Stimulated activated CD8-positive, alpha-beta memory T cell treated with anti-CD3 and anti-CD28 coated beads, Interleukin-2, amount 100 ng/mL, for 48 hours (primary cell): ENCODE measurements at places on chromosomes 16 and 17.

DNA sequence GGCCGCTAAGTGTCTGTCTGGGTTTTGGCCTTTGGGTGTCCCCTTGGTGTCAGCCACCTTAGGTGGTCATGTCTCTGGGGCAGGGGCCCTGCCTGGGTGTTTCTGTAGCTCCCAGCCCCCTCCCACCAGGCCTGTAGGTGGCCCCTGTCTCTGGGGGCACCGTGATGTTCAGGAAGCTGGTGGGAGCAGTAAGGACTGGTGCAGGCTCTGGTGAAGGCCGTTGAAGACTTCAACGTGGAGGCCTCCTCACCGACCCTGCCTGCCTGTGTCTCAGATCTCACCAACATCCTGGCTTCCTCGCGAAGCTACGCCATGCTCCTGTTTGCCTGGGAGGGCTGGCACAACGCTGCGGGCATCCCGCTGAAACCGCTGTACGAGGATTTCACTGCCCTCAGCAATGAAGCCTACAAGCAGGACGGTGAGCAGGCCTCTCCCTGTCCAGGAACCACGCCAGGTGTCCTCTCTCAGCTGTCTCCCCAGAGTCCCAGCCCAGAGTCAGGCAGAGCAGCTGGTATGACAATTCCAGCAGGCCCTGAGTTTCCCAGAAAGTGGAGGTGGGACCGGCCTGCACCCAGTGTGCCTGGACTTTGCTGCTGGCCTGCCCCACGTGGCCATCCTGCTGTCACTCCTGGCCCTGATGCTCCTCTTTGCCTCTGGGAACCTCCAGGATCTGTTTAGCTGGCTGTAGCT is 2.8 kb downstream of the ACE start:
- DNase-seq: no peak

DNA sequence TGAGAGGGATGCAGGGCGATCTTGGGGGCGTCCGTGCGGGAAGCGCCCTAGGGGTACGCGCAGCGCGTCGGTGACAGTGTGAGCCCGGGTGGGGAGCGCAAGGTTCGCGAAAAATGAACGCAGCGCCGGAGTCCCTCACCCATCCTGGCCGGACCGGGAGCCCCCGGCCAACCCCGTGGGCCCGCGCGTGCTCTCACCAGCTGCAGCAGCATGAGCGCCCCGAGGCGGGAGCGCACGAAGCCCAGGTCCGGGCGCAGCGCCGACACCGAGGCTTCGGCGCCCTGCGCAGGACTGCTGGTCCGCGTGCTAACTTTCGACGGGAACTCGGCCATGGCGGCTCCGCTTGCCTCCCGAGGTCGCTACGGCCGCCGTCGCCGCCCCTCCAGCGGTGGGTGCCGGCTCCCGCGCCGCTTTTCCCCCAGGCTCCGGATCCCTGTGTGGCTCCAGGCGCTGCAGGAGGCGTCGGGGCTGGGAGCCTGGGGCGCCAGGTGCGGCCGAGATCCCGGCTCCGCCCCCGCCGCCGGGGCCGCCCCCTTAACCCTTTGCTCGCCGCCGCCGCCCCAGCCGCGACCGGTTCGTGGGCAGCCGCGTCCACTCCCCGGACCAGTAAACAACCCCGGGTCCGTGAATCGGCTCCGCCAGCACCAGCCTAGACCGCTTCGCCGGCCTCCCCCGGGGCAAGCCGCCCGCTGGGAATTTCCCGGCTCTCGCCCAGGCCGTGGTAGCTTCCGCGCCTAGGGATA is at the start of gene PLLP:
Gene PLLP, minus strand, starts transcription at position 464 of the 743 bp plus-strand sequence. Its CDS starts 132 bp downstream, at position 332.
- DNase-seq: no peak

GRCh38 chr17:16215965-16216316 is 607 bp upstream of the NCOR1 start:
- peak; percentile 17 for DNase-seq

- no peak for DNase-seq
Observed at GRCh38 chr17:39083270-39083669, 68.2 kb downstream of the PLXDC1 start.
